ENCODE measurements at places on chromosomes 4 and X.

DNA sequence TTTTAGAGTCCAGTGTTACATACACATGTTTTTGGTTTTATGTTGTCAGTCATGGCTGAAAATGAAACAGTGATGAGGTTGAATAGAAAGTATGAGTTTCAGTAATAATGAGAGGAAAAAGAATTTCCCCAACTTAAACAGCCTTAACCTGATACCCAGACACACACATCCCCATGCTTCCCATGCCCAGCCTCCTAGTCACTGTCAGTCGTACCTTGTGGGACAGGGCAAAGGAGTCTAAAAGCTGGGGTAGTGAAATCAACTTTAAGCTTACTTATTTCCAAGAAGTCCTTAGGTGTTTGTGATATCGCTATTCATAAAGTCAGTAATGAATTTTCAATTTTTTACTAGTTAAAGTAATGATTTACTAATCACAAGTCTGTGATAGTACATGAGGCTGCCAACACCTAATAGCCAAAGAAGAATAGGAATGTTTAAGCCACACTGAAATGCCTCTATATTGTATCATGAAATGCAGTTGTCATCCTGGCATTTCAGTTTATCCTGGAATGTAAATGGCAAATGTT is 24.3 kb upstream of the GPR34 start:
- no peak for DNase-seq

- DNase-seq = no peak
Measured at GRCh38 chr4:56222514-56222913, 164.8 kb downstream of the AASDH start.

GRCh38 chr4:77826275-77826674 is 7.1 kb upstream of the CNOT6L start:
- DNase-seq = no peak

DNA sequence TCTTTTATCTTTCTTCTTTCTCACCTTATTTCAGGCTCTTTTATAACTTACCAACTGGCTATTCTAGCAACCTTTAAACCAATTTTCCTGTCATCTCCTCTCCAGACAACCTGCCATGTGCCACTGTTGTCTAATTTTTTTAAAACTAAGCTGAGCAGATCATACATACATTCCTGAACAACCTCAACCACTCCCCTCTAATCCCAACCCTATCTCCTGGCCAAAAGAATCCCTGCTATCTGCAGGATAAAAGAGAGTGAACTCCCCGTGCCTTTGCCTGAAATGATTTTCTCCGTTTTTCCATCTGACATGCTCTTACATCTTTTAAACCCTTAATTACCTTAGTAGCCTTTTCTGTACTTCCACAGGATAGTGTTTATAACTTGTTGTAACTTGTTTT is 35.5 kb downstream of the DCUN1D4 start:
- DNase-seq = no peak

GRCh38 chrX:48539345-48540027 is at the start of gene TBC1D25:
TBC1D25 (plus strand) TSS chrX:48539714; CDS start chrX:48539798, 84 bp downstream.
- DNase-seq = peak; percentile 91
